ENCODE measurements at places on chromosomes 3 and 15.

DNA sequence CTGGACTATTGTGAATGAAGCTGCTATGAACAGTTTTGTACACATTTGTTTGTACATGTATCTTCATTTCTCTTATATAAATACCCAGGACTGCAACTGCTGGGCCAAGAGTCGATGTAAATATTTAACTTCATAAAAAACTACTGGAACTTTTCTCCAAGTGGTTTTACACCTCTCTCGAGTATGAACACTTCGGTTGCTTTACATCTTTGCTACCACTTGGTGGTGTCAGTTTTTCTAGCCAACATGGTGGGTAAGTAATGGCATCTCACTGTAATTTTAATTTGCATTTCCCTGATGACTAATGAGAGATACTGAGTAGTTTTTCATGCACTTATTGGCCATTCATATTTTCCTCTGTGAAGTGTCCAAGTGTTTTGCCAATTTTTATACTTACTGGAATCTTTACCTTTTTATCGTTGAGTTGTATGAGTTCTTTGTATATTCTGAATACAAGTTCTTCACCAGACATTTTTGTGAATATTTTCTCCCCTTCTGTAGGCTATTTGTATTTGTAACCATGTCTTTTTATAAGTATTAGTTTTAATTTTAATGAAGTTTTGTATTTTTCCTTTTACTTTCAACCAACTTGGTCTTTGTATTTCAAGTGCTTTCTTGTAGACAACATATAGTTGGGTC lies 44.4 kb downstream of the PCOLCE2 start:
- no peak for DNase-seq

DNA sequence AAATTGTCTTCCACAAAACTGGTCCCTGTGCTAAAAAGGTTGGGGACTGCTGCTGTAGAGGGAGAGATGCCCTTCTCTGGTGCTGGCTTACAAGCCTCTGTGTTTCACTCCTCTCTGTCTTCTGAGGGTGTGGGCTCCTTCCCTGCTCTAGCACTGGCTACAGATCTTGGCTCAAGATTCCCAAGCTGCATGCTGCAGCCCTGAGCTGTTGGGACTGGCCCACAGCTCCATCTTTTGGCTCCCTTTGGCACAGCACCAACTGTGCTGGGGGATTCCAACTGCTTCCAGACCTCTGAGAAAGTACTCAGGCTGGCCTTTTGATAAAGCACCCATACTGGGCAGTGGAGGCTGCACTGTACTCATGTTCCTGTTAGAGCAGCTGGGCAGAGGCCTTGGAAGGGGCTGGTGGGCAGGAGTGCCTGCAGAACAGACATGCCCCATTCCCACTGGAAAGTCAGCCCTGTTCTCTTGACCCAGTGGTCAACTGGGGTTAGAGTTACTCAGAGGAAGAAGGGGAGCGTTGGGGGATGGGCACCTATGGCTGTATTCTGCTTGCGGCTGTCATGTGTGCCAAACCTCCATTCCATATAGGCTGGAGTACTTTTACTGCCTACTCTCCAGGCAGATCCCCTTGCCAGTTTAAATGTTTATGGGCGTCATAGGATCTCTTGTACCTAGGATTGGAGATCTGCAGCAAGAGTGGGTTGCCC lies 55.7 kb downstream of the GALK2 start:
- DNase-seq, result no peak

DNA sequence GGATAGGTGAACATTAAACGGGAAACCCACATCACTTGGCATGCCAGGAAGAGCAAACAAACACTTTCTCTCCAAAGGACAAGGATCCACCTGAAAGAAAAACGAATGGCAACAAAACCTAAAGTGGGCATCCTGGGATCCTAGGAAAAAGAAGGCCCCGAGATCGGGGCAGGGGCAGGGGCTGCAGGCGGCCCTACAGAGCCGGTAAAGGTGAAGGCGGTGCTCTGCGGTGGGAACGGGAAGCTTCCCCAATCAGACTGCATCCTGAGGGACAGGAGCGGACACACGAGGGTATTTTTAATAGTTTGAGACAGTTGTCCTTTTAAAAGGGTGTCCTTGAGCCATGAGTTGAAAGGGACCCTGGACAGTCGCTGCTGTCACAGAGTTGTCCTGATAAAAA lies 24.9 kb upstream of the GABRA5 start:
- no peak for DNase-seq

DNA sequence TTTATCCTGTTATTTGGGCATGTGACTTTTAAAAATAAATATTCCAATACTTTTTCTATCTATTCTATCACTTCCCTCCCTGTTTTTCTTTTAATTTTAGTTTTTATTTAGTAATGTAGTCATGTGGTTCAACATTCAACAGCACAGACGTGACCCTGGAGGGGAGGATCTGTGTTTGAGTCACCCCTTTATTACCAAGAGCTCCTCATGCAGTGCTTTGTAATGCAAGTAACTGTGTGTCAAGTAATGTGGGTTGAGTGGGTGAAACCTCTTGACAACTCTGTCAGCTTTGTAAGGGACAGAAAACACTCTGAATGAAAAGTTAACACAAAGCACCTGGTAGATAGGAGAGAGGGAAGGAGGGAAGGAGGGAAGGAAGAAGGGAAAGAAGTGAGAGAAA lies 89.7 kb upstream of the FGF12 start:
- no peak for DNase-seq

DNA sequence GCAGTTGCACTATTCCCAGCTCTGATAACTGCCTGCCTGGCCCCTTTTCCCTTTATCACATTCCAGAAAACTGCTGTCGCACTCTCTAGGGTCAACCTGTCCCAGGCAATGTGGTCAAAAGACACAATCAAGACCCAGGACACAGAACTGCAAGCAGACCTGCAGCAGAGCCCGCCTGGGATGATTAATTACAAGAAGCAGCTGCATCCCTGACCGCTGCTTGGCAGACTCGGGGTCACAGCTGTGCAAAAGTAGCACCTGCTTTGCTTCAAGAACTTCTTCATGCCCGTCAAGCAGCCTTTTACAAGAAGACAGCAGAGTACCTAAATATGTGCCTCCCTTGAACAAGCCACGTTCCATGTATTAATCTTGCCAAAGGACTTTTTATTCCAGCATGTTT lies 120.0 kb upstream of the ST8SIA2 start:
- DNase-seq, result no peak

DNA sequence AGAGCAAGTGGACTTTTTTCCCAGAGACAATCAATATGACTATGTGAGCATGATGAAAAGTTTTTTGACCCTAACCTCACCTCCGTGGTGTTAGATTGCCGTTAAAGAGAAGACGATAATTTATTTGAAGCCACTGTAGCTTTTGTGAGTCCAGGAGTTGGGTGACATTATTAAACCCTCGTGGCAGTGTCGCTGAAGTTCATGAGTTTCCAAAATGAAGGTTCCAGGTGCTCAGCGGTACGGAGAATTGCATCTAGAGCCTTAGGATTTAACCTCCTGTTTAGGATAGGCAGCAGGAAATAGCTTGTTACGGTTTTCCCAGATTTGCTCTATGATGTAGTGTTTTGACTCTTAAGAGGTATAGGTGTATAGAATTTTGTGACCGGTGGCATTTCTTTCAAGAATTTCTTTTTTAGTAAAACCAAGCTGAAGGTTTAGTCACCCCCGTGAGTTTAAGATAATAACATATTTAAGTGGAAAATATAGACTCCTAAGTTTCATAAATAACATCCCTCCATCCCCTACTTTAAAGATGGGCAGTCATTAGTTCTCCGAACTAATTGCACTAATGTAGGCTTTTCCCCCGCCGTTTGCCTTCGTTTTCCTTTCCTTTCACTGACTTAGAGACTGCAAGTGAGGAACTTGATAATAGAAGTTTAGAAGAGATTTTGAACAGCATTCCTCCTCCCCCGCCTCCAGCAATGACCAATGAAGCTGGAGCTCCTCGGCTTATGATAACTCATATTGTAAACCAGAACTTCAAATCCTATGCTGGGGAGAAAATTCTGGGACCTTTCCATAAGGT lies 2.0 kb downstream of the SMC4 start:
- no peak for DNase-seq

GRCh38 chr3:94990952-94991705 lies 928.3 kb downstream of the NSUN3 start:
- DNase-seq, result no peak

DNA sequence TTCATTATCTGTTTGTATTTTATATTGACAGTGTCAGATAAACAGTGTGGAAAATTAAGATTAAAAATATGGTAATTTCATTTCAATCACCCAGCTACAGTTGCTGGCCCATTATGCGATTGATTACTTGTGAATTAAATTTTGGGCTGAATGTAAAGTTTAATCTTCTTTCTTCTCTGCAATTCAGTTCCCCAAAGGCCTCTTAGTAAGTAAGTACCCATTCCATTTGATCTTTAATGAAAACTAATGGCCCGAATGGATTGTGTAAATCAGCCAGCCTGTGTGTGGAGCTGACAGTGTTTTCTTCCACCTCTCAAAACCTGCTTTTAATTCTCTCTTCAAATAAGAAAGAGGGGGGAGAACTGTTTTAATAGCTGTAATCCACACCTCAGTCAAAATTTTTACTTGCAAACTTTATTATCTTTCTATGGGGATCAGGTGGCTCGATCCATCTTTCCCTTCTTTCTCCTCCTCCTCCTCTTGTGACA lies 307.1 kb downstream of the IL20RB start:
- DNase-seq, result no peak
